ENCODE measurements at places on chromosomes 4 and X.

DNA sequence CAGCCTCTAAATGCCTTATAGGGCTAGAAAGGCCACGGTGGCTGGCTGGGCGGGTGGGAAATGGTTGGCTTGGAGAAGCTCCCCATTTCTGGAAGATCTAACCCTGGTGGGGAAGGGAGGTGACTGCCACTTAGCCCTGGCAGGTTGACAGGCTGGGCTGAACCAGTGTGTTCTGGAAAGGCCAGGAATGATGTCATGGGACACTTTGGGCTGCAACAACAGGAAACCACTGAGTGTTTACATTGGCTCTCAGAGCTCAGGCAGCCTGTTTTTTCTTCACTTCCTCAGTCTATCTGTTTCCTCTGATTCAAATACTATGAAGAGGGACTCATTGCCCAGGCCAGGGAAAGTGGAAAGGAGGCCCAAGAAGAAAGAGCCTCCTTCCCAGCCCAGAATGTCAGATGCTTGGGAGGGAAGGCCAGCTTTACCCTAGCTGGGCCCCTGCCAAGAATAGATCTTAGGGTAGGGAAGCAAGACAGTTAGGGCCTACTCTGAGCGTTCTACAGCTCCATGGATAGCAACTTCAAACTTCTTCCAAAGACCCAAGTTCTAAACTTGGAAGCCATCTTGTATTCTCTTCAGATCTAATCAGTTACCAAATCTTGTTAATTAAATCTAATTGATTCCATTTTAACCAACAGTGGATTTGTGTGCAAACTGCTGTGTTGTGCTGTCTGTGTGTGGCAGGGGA is 65.8 kb upstream of the MSN start:
- H3K36me3 ChIP-seq, result no peaks in the 10 kb centered on the region
- H3K4me3 ChIP-seq, result no peak overlapping the region
- H3K4me1 ChIP-seq, result peaks cover 15% of the 10 kb centered on the region
- no peak overlapping the region for H3K27ac ChIP-seq
- no peaks in the 10 kb centered on the region for H3K27me3 ChIP-seq

DNA sequence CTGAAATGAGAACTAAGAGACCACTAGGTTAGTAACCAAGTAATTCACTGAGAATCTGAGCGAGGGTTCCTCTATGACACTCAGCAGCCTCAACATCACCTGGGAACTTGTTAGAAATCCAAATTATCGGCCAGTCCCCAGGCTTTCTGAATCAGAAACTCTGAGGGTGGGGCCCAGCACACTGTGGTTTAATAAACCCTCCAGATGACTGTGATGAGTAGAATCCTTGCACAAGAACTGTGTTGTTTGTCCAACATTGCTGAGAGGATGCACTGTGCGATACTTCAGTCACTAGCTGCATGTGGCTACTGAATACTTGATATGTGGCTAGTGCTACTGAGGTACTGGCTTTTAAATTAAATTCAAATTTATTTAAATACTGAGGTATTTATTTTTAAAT is 243.9 kb downstream of the MAML3 start:
- H3K27ac ChIP-seq, result no peak overlapping the region
- no peaks in the 10 kb centered on the region for H3K36me3 ChIP-seq
- no peak for DNase-seq
- H3K4me1 ChIP-seq, result no peaks in the 10 kb centered on the region

DNA sequence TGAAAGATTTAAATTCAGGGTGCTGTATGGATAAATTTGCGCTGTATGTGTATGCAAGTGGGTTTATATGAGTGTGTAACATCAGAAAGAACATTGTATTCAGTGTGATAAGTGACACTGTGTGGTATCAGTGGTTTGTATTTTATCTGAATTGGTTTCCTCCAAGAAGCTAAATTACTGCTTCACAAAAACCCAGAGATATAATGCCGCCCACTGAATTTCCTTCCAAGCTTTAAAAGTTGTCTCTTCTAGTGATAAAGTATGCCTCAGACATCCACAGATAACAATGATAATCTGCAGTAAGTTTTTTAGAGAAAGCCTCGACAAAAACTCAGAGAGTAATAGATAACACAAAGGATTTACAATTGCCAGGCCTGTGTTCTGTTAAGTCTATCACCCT is 710.6 kb upstream of the HS3ST1 start:
- H3K4me3 ChIP-seq, result no peak overlapping the region
- H3K27ac ChIP-seq, result no peak overlapping the region

- no peak overlapping the region for H3K27ac ChIP-seq
- no peaks in the 10 kb centered on the region for H3K27me3 ChIP-seq
- DNase-seq, result no peak
- H3K4me1 ChIP-seq, result no peaks in the 10 kb centered on the region
These were observed 37.7 kb downstream of the SLC25A5 start for GRCh38 chrX:119505945-119506344.

GRCh38 chrX:41350150-41350975 is 16.4 kb downstream of the DDX3X start:
- peaks cover 13% of the 10 kb centered on the region for H3K36me3 ChIP-seq
- H3K27me3 ChIP-seq, result no peaks in the 10 kb centered on the region
- H3K4me3 ChIP-seq, result no peak overlapping the region
- no peak overlapping the region for H3K27ac ChIP-seq

DNA sequence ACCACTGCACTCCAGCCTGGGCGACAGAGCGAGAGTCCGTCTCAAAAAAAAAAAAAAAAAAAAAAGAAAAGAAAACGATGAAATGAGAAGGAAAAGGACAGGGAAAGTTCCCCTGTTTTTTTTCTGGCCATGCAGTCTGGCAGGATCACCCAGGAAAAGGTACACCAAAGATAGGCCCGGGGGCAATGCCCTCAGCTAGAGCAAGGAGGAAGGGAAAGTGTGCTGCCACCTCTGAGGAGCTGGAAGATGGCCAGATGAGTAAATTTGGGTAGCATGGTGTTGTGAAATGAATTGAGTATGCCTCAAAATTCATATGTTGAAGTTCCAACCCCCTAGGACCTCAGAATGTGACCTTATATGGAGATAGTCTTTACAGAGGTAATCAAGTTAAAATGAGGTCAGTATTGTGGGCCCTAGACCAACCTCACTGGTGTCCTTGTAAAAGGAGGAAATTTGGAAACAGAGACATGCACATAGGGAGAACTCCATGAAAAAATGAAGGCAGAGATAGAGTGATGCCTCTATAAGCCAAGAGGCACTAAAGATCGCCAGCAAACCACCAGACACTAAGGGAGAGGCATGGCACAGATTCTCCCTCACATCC is 28.9 kb downstream of the MAOB start:
- no peaks in the 10 kb centered on the region for H3K27me3 ChIP-seq
- H3K4me1 ChIP-seq, result no peaks in the 10 kb centered on the region
- H3K4me3 ChIP-seq, result no peak overlapping the region
- no peak for DNase-seq
- no peak overlapping the region for H3K27ac ChIP-seq
- H3K36me3 ChIP-seq, result no peaks in the 10 kb centered on the region

GRCh38 chr4:94798808-94799207 is 41.1 kb downstream of the BMPR1B start:
- H3K4me3 ChIP-seq, result no peak overlapping the region
- H3K27ac ChIP-seq, result no peak overlapping the region
- no peaks in the 10 kb centered on the region for H3K27me3 ChIP-seq
- no peaks in the 10 kb centered on the region for H3K36me3 ChIP-seq

- H3K36me3 ChIP-seq, result peaks cover 8% of the 10 kb centered on the region
- H3K27me3 ChIP-seq, result no peaks in the 10 kb centered on the region
These were observed 170.2 kb upstream of the NUDT6 start for GRCh38 chr4:123092586-123092985.

DNA sequence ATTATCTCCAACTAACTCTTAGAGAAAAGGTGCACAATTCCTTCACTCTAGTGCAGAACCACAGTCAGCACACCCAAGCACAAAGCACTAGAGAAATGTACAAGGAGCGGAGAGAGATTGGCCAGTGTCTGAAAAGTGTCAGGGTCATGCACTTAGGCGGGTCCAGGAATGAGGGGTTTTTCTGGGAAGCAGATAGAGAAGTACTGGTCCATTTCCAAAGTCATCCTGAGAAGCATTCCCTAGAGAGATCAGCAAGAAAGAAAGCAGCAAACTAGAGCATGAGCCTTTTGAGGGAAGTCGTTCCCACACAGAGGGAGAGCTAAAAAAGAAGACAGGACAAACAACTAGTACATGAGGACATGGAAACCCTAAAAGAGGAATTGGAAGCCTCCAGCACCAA is 168.1 kb upstream of the MAP3K15 start:
- no peaks in the 10 kb centered on the region for H3K27me3 ChIP-seq
- no peak overlapping the region for H3K27ac ChIP-seq
- no peaks in the 10 kb centered on the region for H3K4me1 ChIP-seq

DNA sequence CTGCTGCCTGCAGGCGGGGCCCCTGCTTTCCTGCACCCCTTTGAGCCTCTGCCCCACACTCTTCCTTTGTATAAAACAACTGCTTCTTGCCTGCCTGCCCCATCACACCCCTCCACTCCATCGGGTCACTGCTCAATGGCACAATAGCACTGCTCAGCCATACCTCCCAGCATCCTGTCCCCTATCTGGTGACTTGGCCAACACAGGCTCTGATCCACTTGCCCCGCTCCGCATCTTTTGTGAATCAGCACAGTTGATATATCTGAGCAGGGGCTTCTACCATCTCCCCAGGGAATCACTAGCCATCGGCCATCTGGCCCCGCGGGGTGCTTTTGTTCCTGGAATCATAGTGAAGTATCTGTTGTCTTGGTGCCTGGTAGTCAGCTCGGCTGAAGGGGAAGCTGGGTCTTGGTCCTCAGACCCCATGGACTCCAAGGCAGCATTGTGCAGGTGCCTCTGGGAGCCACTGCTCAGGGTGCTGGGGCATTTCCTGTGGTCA is 45.3 kb downstream of the MAP7D3 start:
- H3K36me3 ChIP-seq, result no peaks in the 10 kb centered on the region
- no peak overlapping the region for H3K27ac ChIP-seq

- no peak overlapping the region for H3K4me3 ChIP-seq
- H3K36me3 ChIP-seq, result no peaks in the 10 kb centered on the region
- H3K27ac ChIP-seq, result no peak overlapping the region
- DNase-seq, result no peak
- H3K4me1 ChIP-seq, result no peaks in the 10 kb centered on the region
- no peaks in the 10 kb centered on the region for H3K27me3 ChIP-seq
These were observed 54.3 kb upstream of the TET2 start for GRCh38 chr4:105092356-105092755.

GRCh38 chrX:11600578-11600977 is 65.1 kb downstream of the ARHGAP6 start:
- no peaks in the 10 kb centered on the region for H3K36me3 ChIP-seq
- no peak overlapping the region for H3K27ac ChIP-seq
- H3K4me1 ChIP-seq, result no peaks in the 10 kb centered on the region
- DNase-seq, result no peak
- no peak overlapping the region for H3K4me3 ChIP-seq

DNA sequence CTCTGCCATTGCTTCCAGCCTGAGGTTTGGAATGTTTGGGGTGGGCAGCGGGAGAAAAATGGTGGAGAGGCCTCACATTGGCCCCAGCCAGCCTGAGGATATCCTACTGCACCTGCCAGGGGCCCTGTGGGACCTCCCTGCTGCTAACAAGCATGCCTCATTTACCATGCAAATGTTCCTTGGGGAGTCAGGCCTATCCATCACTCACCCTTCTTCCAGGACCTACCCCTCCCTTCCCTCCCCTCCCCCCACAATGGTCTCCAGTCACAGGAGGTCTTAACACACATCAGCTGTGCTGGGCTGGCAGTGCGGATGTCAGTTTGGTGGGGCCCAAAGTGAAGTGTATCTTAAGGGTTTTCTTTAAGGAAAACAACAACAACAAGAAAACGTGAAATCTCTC is 139.2 kb downstream of the SHOX start:
- no peaks in the 10 kb centered on the region for H3K36me3 ChIP-seq
- no peak for DNase-seq
- H3K4me1 ChIP-seq, result no peaks in the 10 kb centered on the region
- H3K27ac ChIP-seq, result no peak overlapping the region

DNA sequence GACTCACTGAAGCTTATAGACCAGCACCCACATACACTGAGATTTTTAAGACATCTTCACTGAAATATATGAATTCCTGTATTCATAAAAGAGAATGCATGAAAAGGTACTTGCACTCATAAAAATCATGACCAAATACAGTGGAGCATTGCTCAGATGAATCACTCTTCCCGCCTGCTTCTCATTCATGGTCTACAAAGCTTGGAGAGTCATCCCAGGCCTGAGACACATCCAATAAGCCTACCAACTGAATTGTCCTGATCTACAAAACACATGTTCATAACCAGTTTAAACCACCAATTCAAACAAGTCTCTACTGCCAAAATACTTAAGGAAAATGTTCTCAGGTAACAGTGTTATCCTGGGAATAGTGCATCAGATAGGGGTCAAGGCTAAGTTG is 38.1 kb downstream of the PROM1 start:
- H3K36me3 ChIP-seq, result no peaks in the 10 kb centered on the region
- DNase-seq, result no peak
- no peak overlapping the region for H3K4me3 ChIP-seq
- H3K27ac ChIP-seq, result no peak overlapping the region

DNA sequence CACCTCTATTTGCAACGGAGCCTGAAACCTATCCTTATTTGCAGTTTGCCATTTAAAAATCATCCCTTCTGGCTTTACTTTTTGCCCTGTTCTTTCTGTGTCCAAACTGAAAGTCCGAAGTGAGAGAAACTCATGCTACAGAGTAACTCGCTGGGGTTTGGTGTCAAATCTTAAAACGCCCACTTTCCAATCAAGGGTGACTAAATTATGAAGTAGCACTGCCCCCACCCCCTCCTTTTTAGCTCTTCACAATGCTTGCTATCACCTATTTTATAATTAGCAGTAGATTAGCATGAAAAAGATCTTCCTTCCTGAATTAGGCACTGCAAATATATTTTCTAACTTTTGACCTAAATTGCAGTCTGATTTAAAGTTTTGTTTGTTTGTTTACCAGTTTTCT is 52.5 kb downstream of the VGLL1 start:
- DNase-seq, result no peak
- no peaks in the 10 kb centered on the region for H3K36me3 ChIP-seq
- H3K27ac ChIP-seq, result no peak overlapping the region
- no peaks in the 10 kb centered on the region for H3K27me3 ChIP-seq
- no peak overlapping the region for H3K4me3 ChIP-seq

DNA sequence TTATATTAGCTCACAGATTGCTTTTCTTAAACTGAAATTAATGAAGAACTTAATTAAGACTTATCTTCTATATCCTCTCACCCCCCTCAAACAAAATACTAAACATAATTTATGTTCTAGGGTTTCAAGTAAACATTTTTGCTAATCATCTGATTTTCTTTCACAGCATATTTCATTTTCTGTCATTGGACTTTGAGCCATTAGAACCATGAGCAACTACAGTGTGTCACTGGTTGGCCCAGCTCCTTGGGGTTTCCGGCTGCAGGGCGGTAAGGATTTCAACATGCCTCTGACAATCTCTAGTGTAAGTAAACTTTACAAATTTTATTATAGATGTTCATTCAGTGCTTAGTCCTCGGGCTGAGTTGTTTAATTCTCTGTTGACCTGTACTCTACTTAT is 3.3 kb downstream of the PDLIM5 start:
- no peaks in the 10 kb centered on the region for H3K27me3 ChIP-seq
- DNase-seq, result no peak
- peaks cover 4% of the 10 kb centered on the region for H3K4me1 ChIP-seq
- H3K27ac ChIP-seq, result no peak overlapping the region

GRCh38 chrX:43003939-43004338 is 226.0 kb upstream of the PPP1R2C start:
- H3K4me1 ChIP-seq, result no peaks in the 10 kb centered on the region
- H3K36me3 ChIP-seq, result no peaks in the 10 kb centered on the region
- H3K27ac ChIP-seq, result no peak overlapping the region
- DNase-seq, result no peak
- no peaks in the 10 kb centered on the region for H3K27me3 ChIP-seq
- no peak overlapping the region for H3K4me3 ChIP-seq

GRCh38 chr4:100288161-100288560 is 97.9 kb upstream of the DDIT4L start:
- H3K4me1 ChIP-seq, result no peaks in the 10 kb centered on the region
- DNase-seq, result no peak
- H3K36me3 ChIP-seq, result no peaks in the 10 kb centered on the region
- no peak overlapping the region for H3K4me3 ChIP-seq
- H3K27me3 ChIP-seq, result no peaks in the 10 kb centered on the region
- no peak overlapping the region for H3K27ac ChIP-seq
